Occipital lobe (tissue), 3 donors: ENCODE measurements at places on chromosomes 5 and 9.

DNA sequence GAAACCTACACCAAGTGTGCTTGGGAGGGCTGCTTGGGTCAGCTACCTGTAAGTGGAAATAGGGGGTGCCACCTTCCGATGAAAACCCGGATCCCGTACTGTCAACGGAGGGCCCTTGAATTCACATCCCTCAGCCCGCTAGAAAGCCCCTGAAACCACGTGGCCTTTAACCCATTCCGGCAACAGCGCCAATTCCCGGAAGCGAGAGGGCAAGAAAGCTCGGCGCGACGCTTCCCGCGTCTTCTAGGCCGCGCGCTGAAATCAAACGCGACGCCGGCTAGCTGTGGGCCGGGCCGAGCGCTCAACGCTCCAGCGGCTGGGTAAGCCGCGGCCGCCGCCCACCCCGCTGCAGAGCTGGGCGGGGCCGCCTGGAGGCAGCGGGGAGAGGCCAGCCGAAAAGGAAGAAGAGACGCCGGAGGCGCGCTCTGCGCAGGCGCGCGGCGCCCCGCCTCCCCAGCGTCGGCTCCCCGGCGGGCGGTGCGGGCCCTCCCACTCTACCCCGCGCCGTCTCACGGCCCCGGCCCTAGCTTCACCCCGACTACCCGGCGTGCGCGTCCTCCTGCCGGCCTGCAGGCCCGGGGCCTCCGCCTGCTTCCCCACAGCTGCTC lies at the start of gene KIF2A:
Gene KIF2A, plus strand, starts transcription at position 492 of the 608 bp plus-strand sequence. CDS start 267 bp downstream, outside the sequence.
- peak; percentile 85 for DNase-seq

DNA sequence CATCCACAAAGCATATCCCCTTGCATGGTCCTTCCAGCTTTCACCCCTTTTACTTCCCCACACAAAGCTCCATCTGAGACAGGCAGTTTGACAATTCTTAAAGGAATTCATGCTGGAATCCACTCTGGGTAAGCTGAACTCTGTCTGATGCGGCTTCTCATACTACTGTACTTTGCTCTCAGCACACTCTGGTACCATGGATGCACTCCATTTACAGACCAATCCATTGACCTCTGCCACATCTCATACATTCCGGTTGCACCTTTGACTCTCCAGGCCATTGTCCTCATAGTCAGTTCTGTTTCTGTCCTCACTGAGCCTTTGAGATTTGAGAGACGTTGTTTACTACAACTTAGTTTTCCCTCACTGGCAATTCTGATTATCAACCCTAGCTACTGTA lies 12.2 kb downstream of the SPATA9 start:
- DNase-seq, result no peak

DNA sequence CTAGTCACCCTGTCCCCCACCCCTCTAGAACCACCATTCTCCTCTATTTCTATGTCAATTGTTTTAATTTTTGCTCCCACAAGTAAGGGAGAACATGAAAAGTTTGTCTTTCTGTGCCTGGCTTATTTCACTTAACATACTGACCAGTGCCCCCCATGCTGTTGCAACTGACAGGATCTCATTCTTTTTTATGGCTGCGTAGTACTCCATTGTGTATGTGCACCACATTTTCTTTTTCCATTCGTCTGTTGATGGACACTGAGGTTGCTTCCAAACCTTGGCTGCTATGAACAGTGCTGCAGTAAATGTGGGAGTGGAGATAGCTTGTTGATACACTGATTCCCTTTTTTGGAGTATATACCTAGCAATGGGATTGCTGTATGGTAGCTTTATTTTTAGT lies 7.4 kb upstream of the TERT start:
- no peak for DNase-seq

DNA sequence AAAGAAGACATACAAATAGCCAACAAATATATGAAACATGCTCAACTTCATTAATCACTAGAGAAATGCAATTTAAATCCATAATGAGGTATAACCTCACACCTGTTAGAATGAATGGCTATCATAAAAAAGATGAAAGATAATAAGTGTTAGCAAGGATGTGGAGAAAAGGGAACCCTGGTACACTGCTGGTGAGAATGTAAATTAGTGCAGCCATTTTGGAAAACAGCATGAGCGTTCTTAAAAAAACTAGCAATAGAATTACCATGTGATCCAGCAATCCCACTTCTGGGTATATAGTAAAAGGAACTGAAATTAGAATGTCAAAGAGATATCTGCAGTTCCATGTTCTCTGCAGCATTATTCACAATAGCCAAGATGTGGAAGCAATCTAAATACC lies 64.2 kb upstream of the CEP78 start:
- DNase-seq, result no peak

DNA sequence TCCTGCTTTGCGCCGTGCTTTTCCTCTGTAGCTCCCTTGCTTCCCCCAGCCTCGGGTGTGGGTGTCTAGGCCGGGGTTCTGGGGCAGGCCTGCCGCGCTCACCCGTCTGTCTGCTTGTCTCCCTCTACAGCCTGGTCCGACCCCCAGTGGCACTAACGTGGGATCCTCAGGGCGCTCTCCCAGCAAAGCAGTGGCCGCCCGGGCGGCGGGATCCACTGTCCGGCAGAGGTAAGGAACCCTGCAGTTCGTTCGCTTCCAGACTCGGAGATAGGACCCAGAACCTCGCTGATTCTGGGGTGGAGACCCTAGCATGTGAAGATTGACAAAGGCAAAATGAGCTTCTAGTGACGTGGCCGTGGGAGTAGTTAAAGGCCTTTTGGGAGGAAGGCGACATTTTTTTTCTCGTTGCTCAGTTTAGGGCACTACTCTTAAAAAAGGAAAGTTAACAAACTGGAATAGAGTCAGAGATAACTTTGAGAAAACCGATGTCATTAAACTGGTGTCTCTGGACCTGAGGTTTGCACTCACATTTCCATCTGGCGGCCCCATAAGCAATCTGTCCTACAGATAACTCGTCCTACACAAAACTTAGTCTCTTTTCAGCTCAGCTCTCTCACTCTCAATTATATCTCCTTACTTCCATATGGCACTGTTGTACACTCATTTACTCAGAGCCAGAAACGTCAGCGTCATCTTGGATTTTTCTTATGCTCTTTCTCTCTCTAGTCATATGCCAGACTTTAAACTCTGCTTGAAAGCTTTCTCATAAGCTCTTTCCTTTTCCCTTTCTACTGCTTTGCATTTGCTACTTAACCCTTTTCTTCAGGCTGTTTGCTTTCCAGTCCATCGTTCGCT lies 561 bp downstream of the SEC61B start:
- DNase-seq, result no peak

GRCh38 chr9:37928552-37929430 lies 24.9 kb upstream of the SLC25A51 start:
- DNase-seq, result no peak

DNA sequence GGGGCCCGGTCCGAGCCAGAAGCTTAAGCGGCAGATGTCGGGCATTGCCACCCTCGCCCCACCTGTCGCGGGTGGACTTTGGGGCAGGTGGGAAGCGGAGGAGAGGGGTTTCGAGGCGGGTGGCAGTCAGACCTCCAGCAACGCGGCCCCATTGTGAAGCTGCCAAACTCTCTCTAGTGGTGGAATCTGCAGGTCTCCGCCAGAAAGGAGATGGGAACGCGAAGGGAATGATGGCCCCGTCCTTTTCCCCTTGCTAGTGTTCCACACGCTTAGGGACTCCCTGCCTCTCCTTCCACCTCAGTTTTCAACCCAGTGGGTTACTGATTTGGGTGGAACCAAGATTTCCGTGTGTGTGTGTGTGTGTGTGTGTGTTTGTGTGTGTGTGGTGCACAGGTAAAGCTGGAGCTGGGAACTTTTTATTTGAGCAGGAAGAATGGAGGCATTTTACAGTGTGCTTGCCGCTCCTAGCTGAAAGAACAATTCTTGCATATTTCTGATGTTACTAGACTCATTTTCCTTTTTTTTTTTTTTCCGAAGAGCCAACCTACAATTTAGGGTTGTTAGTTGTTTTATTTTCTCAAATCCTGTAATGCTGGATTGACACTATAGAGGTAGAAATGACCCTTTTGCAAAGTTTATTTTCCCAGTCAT lies 1.3 kb downstream of the MACIR start:
- DNase-seq, result peak; percentile 75

GRCh38 chr5:154103233-154103632 lies 64.5 kb downstream of the MFAP3 start:
- DNase-seq, result no peak

GRCh38 chr5:167853421-167853820 lies 438.0 kb upstream of the WWC1 start:
- DNase-seq, result no peak

DNA sequence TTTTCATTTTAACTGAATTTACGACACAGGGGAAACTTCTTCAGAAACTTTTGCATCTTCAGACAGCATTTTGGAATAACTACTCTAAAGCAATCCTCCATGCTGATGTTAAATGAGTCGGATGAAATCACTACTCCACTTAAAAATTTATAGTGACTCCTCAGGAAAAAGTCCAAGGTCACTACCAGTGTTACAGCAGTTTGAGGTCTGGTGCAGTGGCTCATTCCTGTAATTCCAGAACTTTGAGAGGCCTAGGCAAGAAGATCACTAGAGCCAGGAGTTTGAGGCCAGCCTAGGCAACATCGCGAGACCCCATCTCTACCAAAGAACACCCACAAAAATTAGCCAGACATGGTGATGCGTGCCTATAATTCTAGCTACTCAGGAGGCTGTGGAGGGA lies 5.9 kb upstream of the GAS1 start:
- no peak for DNase-seq

DNA sequence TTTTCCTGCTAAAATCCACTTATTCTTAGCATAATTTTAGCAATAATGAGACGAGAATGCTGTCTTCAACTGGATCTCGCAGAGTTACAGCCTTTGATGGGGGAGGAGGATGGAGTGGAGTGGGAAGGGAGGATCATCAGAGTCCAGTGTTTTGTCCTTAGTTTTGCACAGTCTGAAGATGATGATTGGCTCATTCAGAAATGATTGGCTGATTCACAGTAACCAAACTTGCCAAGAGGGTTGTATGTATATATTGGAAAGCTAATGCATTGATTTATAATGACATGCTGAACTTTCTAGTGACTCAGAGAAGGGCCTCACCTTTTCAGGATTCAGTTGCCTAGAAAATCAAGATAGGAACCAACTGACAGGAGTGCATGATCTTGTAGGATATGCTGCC lies 448.0 kb downstream of the CCDC171 start:
- DNase-seq, result no peak

DNA sequence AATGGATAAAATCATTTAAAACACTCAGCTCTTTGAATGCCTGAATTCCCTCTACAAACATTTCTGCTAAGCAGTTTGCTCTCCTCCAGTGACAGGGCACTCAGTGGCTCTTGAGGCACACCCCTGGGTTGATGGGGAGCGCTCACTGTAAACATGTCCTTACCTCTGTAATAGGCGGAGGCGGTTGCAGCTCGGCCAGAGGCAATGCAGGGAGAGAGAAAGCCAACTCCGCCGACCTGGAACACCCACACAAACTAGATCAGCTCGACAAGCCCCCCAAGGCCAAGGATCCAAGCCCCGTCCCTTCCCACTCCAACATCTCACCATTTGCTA lies 329 bp downstream of the CDC23 start:
- peak; percentile 71 for DNase-seq

DNA sequence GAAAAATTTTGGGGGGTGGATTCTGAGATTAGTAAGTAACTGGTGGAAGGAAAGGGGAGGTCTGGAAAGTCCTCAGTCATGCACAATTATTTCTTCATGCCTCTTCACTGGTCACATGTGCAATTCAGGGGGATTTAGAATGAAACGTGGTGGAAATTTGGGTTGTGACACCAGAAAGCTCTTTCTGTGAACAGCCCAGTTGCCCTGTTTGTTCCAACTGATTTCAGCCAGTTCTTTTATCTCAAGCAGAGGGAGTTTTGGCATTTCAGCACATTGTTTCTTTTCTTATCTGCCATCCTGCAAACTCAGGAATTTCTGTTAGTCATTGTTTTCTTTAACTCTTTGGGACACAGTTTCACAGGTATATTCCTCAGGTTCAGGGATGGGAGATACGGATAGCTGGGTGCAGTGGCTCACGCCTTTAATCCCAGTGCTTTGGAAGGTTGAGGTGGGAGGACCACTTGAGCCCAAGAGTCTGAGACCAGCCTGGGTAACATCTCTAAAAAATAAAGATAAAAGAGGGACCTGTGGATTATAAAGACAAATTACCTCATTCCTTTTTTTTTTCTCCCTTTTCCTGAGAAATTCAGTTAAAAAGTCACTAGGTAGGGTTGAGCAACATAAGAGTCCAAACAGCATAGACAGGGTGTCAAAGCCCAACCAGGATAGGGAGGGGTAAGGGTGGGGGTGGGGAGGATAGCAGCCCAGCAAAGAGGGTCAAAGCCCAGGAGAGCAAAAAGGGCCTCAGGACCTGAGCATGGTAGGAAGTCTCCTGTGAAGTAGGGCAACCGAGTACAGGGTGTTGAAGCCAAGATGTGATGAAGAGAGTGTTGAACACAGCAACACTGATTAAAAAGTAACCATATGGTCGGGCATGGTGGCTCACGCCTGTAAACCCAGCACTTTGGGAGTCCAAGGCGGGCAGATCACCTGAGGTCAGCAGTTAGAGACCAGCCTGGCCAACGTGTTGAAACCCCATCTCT lies 5.4 kb upstream of the B4GALT1 start:
- no peak for DNase-seq

- DNase-seq, result no peak
These were observed 20.5 kb downstream of the RAPGEF1 start for GRCh38 chr9:131719262-131719908.

GRCh38 chr5:135662061-135662481 lies 83.3 kb upstream of the CXCL14 start:
- no peak for DNase-seq

GRCh38 chr5:131389096-131389868 lies 125.4 kb downstream of the CDC42SE2 start:
- no peak for DNase-seq

DNA sequence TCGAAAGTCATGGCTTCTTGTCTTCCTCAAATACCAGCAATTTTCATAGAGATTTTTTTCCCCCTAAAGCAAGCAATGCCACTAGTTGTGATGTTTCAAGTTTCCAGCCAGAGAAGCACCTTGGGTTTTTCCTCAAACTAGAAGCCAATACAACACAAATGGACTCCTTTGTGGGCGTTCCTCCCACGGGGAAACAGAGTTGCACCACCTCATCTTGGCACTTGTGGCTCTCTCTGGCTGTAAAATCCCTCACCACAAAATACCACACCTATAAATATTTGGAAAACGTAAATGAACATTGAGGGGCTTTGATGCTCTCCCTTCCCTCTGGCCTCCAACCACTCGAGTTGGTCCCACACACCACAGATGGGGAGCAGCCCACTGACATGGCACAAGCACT lies 67.2 kb upstream of the PCA3 start:
- DNase-seq, result no peak

DNA sequence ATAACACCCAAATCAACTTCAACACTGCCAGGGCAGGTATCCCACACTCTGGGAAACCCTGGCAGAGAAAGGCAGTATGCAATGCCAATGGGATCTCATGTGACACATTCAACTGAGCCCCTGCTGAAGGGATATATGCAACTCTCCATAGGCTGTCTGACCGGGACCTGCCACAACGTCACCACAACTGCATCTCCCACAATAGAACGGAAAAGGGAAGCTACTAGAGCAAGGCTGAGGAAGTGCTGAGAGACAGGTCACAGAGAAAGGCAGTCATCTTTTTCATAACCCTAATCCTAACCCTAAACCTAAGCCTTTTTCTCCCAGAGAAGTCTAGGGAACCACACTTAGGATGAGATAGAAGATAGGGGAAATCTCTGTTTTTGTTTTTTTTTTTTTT lies 345.9 kb upstream of the CD180 start:
- no peak for DNase-seq
